SHP77 (cell line): ENCODE measurements at places on chromosomes 11 and 22.

DNA sequence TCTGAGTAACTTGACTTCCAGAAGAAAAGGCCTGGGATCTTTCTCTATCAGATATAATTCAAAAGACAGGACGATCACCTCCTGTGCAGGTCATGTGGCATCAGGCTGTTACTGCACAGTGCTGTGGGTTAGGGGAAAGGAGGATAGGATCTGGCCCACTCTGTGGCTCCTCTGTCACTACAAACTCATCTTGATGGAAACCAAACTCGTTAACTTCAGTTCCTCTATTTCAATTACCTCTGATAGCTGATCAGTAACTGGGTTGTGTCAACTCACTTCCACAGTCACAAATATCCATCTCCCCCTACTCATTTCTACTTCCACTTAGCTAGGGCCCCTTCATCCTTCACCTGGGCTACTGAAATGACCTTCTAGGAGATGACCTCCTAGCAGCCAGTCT is 95.2 kb downstream of the RCN1 start:
- DNase-seq = no peak

GRCh38 chr22:50544078-50544745 is 1.5 kb upstream of the KLHDC7B start:
- no peak for DNase-seq

DNA sequence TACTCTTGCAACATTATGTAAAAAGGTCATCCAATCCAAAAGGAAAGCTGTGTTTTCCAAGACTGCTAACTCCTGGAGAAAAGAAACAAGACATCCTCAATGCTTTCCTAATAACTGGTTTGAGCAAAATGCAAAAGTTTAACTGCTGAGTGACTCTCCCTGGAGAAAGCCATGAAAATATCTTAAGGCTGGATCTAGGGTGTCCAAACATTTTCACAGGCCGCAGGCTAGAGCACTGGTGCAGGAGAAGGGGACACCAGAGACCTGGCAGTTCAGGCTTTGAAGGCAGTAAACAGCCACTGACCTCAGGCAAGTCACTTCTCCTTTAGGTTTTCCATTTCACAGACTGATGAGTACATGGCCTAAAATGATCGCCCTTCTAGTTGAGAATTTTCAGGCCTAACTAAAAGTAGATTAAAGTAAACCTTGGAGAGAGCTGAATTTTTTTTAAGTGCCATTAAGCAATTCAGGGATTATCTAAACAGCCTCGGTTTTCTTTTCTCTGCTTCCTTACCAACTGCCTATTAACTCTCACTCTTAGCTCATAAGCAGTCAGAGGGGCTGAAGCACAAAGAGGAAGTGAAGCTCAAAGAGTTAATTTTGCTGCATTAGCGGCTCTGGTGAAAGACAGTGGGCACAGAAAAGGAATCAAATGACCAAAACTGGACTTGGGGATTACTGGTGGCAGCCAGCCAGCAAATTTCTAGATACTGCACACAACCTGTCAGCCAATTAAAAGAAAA is 2.3 kb downstream of the CHKA start:
- DNase-seq = no peak

DNA sequence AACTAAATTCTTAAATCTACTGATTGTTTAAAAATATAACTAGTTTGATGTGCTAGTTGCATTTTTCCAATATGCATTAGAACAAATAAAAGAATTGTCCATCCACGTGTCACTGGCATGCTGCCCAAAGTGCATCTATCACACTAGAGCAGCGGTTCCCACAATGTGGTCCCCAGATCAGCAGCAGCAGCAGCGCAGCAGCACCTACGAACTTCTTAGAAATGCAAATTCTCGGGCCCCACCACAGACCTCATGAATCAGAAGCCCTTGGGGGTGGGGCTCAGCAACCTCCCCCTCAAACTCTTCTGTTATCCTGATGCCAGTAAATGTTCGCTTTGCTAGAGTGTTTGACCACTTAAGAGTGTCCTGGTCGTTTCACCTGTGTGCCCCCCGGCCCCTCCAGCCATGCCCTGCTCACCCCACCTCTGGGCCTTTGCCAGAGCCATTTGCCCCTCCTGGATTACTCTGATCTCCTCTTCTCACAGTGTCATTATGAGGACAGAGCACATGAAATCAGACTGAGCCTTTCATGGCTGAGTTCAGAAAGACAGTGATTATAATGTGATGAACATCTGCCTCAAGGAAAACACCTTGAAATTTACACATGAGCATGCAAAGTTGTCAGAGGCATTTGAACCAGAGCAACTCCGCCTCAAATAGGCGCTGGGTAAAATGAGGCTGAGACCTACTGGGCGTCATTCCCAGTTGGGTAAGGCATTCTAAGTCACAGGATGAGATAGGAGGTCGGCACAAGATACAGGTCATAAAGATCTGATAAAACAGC is 12.6 kb upstream of the VSIG10L2 start:
- DNase-seq = no peak

DNA sequence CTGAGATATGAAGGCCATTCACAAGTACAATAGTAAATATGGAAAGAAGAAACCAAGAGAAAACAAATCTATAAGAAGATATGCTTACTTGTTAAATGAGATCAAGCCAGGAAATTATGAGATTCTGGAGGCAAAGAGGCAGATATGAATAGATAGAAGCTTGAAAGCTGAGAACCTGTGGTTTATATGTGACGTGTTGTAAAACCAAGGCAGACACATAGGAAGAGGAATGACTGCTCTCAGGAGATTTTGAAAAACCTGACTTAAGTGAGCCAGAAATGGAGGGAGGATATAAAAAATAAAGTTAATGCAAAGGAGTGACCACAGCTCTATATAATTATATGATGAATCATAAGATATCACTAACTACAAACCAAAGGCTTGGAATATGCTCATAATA is 1160.5 kb upstream of the CNTN5 start:
- DNase-seq = no peak

GRCh38 chr11:65445101-65445603 is 22.6 kb downstream of the NEAT1 start:
- DNase-seq = no peak

DNA sequence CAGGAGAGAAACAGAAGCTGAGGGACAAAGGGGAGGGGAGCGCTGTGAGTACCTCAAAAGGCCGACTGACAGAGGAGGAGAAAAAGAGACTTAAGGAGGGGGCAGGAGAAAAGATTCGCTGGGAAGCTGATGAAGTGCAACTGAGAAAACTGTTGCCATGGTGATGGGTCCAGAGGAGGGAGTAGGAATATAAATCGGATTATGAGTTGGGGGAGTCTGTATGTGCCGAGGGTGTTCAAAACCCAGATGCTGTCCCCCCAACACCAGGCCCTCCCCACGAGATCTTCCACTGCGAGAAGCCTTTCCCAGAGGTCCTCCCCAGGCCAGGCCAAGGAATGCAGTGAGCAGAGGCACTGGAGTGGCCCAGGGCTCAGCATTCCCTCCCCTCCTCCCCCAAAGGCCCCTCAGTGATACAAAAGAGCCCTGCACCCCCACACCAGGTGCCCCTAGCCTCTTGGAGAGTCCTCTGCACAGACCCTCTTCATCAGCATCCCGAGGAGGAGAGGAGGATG is 13.7 kb upstream of the BCL9L start:
- DNase-seq = no peak

DNA sequence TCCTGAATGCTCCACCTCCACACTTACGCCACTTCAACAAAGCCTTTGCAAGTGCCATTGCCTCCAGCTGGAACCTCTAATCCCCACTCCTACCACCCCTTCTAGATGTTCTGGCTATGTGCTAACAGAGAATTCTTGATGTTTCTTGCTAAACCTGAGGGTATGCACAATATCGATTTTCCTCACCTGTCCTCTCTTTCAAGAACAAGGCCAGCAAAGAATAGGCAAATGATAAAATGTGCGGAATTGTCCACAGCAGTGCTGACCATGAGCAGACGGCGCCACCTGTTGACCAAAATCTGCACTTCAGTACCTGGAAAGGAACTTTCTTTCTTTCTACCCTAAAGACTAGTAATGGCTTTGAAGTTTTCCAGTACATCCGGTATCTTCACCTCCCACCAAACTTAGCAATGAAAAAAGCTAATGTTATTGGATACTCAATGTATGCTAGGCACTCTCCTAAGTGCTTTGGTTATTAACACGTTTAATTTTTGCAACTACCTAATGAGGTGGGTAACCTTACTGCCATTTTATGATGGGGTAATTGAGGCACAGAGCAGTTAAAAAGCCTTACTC is 3.4 kb downstream of the TIMM10 start:
- no peak for DNase-seq

DNA sequence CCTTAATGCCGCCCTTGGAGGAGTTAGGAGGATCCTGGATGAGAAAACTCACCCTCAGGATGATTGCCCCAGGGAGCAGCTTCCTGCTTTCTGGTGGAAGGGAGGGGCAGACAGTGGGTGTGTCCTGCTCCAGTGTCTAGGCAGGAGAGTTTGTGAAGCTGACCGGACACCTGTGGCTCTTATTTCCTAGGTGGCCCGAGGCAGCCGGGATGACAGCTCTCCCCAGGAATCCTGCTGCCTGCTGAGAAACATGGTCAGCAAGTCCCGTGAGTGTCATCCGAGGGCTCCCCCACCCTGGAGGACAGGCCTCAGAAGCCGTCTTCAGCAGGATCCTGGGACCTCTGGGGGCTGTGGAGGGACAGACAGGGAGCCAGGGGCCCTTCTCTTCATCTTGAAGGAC is 50.4 kb downstream of the ST3GAL4 start:
- no peak for DNase-seq

DNA sequence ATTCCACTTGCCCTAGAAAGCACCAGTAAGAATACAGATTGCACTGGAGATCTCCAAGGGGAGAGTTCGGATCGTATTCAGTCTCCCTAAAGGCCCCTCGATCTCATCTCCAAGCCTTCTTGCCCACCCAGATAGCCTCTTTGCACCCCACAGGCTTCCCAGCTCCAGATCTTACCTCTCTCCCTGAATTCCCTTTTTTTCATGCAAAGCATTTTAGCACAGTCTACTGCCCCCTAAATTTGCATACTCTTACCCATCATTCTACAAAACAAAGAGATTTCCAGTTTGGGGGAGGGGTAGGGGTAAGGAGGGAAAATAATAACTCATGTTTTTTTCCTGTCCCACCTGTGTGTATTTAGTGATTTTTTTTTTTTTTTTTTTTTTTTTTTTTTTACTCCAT is 105.2 kb downstream of the NAV2 start:
- no peak for DNase-seq

- no peak for DNase-seq
Observed at GRCh38 chr11:44568331-44568657, 2.8 kb downstream of the CD82 start.

DNA sequence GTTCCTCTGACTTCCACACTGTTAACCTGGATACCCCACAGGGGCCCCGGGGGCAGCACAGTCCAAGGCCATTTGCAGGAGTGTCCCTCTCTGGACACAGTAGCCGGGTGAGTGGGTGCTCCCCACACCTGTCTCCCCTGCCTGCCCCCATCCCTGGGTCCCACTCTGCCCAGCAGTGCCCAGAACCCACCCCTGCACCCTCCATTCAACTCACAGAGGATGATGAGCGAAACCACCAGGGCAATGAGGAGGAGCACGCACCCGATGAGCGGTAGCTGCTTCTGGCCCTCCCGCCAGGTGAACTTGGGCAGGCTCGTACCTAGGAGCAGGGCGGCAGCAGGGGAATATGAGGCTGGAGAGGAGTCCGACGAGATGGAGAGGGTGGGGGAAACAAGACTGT is 12.2 kb downstream of the TMPRSS13 start:
- no peak for DNase-seq

DNA sequence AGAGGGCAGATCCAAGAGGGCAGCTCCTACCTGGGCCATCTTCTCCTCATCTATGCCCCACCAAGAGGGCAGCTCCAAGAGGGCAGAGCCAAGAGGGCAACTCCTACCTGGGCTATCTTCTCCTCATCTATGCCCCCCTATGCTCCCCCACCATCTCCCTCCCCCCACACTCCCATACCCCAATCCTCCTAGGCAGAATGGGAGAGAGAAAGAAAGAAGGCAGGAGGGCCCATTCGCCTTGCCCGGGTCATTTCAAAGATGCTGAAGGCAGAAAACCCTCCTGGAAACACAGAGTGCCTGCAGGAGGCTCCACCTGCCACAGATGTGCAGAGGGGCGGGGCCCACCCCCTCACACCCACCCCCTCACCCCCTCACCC is 78.5 kb downstream of the BUD13 start:
- DNase-seq = no peak

DNA sequence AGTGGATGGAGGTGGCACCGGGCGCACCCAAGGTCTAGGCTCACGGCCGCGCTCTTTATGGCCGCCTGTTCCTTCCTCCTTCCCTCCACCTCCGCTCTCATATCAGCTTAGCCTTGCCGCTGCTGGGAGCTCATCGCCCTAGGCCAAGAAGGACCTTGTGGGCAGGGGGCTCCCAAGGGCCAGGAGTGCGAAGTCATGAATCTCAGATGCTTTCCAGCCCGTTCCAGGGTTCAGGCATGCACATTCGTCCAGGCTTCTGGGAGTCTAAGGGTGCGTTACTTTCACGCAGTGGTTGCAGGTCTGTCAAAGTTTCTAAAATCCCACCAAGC is 4.1 kb upstream of the GALR3 start:
- DNase-seq = no peak

- no peak for DNase-seq
Observed at GRCh38 chr22:44698531-44699421, 3.2 kb upstream of the PRR5 start.

DNA sequence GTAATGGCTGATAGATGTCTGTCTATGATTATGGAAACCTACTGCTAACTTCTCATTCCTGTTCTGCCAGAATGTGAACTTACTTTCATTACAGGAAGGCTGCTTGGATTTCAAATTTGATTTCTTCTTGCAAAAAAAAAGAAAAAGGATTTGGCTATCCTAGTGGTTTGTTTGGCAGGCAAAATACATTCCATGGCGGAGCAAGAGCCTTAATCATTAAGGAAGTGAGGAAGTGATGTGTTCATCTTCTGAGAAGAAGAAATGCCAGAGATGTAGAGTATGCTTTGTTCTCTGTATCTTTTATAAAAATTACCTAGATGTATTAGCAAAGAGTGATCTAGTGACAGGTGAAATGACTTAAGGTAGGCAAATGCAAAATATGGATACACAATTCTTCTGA is 356.3 kb downstream of the SOX6 start:
- DNase-seq = no peak

DNA sequence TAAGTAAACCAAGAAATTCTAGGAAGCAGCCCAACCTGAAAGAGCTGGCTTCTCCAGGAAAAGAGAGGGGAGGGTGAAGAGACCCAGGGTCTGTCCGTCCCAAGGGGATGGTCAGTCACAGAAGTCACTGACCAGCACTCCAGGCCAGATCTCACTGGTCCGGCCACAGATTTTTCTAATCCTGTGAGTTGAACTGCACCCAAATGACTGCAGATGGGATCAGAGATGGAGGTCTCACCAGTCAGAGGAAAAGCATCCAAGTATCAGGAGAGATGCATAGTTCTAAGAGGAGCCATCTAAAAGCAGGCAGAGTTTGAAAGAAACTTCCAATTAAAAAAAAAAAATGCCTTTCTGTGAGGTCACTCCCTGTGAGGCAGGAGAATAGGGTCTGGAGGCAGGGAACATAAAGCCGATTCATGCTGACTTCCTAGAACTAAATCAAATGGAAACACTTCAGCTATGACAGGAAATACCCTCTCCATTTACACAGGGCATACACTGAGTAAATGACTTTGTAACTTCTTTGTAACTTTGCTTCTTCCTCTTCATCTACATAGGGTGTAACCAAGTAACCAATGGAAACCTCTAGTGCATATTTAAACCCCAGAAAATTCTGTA is 144.5 kb downstream of the CCDC34 start:
- DNase-seq = no peak

GRCh38 chr11:13388741-13389140 is 74.3 kb downstream of the BTBD10 start:
- DNase-seq = no peak
